Foreskin keratinocyte (primary cell): ENCODE measurements at places on chromosomes 12 and 14. TPM values are rescaled to one million over a fixed set of nuclear protein-coding genes. Genes with fewer than 3 reads are reported as not detected.

Gene NRXN3
- 0.65 and 0.74 TPM in 2 replicates for total RNA-seq

Gene ST8SIA1
- total RNA-seq, result 0.46 and 0.54 TPM in 2 replicates

Gene JPH4
- total RNA-seq, result not detected in 2 replicates

Gene PAX9
- total RNA-seq, result 0.03 and 0.18 TPM in 2 replicates

Gene PABPN1
- total RNA-seq, result 81.4 and 84.3 TPM in 2 replicates

Gene CRACR2A
- total RNA-seq, result 1.4 and 2.2 TPM in 2 replicates

Gene PLA2G1B
- not detected in 2 replicates for total RNA-seq

Gene MUCL1
- not detected in 2 replicates for total RNA-seq

Gene EMP1
- 174 and 217 TPM in 2 replicates for total RNA-seq

Gene AGAP2
- 0.35 and 0.82 TPM in 2 replicates for total RNA-seq

Gene TBX3
- 25.1 and 33.5 TPM in 2 replicates for total RNA-seq

Gene KCNK10
- 0.11 and 0.17 TPM in 2 replicates for total RNA-seq

Gene ASCL4
- total RNA-seq, result not detected in 2 replicates

Gene KRT85
- not detected in 2 replicates for total RNA-seq

Gene STAT2
- total RNA-seq, result 93.7 and 126 TPM in 2 replicates

Gene COQ6
- total RNA-seq, result 18.4 and 20.6 TPM in 2 replicates

Gene PTHLH
- total RNA-seq, result 301 and 338 TPM in 2 replicates

Gene KRT75
- 4.7 and 7.5 TPM in 2 replicates for total RNA-seq

Gene CNTN1
- total RNA-seq, result 35.6 and 74.6 TPM in 2 replicates

Gene DIP2B
- 29.6 and 30.7 TPM in 2 replicates for total RNA-seq

Gene NID2
- 1.5 and 4.6 TPM in 2 replicates for total RNA-seq

Gene AICDA
- total RNA-seq, result not detected in 2 replicates

Gene CACNA2D4
- 0.10 and 0.11 TPM in 2 replicates for total RNA-seq

Gene B3GNT4
- total RNA-seq, result 1.2 and 1.3 TPM in 2 replicates

Gene BHLHE41
- total RNA-seq, result 0.03 and 0.14 TPM in 2 replicates

Gene RPL36AL
- total RNA-seq, result 328 and 359 TPM in 2 replicates

Gene GUCY2C
- total RNA-seq, result not detected in 2 replicates

Gene TSPAN19
- total RNA-seq, result 0.17 TPM in 1 of 2 replicates, not detected in the other

Gene EML1
- total RNA-seq, result 3.7 and 7.4 TPM in 2 replicates

Gene FKBP11
- total RNA-seq, result 29.4 and 31.8 TPM in 2 replicates

Gene STXBP6
- total RNA-seq, result 0.25 and 0.37 TPM in 2 replicates
